Activated effector memory CD4-positive, alpha-beta T cell treated with anti-CD3 and anti-CD28 coated beads, Interleukin-2, amount 50 U/mL, for 16 hours (primary cell): ENCODE measurements at places on chromosomes 3 and 15.
A peak's percentile ranks its signal among the peaks of the same experiment; 100 is the strongest.

DNA sequence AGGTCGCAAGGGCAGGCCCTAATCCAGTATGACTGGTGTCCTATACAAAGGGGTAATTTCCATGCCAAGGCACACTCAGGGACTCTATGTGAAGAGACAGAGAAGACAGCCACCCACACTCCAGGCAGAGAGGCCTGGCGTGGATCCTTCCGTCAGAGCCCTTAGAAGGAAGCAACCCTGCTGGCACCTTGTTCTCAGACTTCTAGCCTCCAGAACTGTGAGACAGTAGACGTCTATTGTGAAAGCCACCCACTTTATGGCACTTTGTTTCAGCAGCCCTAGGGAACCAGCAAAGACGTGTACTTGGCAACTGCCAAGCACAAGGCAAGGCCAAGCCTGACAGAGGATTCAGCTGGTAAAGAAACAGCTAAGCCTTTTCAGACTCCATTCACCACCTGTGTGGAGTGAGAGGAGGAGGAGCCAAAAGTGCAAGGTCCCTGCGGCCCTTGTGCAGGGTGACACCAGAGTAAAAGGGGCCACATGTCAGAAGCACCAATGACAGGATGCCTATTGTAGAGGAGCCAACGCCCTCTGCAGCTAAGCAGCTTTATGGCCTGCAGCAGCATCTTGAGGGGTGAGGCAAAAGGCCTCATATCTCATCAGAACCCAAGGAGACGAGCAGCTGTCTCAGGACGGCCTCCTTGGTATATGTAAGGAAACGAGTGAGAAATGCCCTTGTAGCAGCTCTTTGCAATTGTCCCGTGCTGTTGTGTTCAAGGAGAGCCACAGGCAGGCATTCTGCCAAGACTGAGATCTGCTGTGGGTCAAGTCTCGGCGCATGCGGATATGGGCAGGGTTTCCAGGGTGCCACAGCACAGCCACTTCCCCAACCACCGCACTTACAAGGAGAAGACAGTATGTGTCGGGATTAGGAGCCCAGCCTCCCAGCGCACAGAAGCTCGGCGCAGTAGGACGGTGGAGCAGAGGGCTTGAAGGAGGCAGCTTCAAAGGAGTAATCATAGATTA is 121.5 kb upstream of the LIPC start:
- DNase-seq = no peak

DNA sequence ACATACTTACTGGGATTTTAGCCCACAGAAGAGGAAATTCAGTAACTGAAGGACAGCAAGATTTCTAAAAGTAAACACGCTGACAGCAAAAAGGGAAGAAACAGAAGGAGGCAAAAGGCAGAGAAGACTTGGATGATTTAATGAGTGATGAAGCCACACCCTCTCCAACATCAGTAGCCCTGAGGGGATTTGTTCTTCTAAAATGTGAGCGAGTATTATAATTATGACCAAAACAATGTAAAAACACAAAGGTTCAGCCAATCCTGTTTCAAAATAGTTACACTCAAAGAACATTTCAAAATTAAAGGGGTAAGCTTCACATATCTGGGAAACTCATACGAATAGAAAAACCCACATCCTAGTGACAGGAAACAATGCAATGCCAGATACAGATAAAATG is 25.0 kb downstream of the MCCC1 start:
- DNase-seq = no peak

DNA sequence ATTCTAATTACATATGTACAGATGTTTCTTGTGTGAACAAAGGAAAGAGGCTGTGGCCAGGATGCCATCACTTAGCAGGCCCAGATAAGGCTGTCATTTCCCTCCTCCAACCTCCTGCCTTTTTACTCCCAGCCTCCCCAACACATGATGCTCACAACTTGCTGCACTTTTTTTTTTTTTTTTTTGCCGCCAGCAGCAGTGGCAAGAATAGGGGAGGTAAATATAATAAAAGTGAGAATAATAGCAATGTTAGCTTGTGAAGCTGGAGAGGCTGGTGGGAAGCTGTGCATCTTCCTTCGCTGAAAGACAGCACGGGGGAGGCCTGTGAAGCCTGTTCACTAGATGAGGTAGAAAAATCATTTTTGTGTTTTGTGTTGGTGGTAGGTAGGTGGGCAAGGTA is 42.5 kb upstream of the MYO5C start:
- DNase-seq = no peak

GRCh38 chr15:100169615-100170290 is 172.0 kb downstream of the ADAMTS17 start:
- no peak for DNase-seq

- no peak for DNase-seq
These were observed 240.4 kb downstream of the RBMS3 start for GRCh38 chr3:29521293-29521692.

GRCh38 chr3:119571230-119571629 is 8.1 kb upstream of the ADPRH start:
- DNase-seq = no peak

DNA sequence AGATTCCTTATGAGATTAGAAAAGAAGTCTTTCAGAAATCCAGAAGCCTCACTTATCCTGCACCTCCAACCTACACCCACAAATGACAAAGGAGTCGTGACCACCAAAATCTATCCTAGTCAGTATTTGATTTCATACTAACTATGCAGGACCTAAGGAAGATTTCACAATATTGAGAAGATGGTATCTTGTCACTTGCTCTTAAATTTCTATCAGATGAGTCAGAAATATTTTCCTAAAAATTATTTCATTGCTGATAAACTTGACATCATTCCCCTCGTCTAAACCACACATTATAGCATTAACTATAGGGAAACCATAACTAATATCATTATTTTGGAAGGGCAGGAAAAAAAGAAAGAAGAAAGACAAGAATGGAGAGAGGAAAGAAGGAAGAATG is 138.0 kb upstream of the THBS1 start:
- no peak for DNase-seq

DNA sequence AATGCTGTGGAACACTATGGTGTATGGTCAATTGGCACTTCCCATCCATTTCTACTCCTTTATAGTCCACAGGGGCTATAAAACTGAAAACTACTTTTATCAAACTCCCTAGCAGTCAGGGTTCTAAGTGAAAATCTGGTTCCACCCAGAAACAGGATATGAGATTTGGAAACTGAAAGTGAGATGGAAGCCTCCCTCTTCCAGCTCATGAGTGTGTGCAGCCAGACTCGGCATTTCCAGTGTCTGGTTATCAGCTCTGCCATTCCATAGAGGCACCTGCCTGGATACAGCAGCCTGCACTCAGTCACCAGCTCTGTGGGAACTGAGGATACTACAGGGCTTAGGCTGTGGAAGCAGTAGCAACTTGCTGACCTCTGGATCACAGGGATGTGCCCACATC is 14.7 kb upstream of the PLA2G4F start:
- DNase-seq = no peak

- no peak for DNase-seq
These were observed 35.4 kb downstream of the SV2B start for GRCh38 chr15:91135201-91136130.

DNA sequence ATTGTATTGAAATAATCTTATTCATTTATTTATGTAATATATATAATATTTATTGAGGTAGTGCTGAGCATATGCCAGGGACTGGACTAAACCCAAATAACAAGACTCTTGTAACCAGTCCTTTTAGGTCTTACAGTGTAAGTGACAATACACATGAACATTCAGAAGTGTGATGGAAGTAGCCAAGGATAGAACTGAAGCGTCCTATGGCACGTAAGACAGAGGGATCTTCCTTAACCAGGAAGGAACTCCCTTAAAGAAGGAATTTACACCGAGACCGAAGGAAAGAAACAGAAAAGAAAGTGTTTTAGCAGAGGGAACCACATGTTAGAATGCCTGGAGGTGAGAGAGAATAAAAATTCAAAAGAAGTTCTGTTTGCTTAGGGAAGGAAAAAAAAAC is 23.6 kb upstream of the CLDN1 start:
- DNase-seq = no peak

GRCh38 chr3:149501524-149501923 is 27.0 kb downstream of the TM4SF4 start:
- DNase-seq = no peak

DNA sequence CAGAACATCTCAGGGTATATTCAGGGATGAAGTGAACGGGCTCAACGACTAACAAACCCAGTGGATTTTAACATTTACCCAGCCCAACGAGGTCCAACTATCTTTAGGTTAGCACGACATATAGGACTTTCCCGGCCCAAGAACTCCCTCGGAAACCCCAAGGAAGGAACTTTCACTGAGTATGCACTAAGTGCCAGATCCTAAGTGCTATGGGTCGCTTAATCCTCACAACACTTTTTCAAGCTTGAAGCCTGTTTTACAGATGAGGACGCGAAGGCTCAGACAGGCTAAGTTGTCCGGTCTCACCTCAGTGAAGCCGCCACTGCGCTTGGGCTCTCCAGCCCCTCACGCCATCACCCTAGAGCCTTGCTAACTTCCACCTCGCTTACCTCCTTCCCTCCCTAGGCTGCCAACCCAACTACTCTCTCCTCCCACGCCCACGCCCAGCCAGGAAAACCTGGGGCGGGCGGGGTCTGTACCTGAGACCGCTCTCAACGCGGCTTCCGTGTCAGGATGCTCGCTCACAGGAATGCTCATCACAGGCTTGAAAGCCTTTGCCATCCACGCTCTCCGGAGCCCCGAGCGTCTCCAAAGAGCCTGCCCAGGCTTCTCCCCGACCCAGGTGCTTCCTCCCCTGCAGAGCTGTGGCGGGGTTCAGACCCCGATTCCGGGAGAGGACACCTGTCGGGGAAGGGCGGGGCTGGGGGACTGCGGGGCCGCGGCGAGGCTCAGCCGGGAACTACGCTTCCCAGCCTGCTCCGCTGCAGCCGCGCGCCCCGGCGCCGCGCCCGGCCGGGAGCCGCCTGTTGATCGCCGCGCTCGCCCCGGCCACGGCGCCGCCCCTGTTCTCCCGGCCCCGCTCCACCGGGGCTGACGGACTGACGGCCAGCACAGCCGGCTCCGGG is at the start of gene TMOD2:
TMOD2 (plus strand) TSS at position 806 of the 905 bp plus-strand sequence. CDS start 14,845 bp downstream, outside the sequence.
- peak; percentile 79 for DNase-seq

GRCh38 chr3:40020689-40021088 is 211.3 kb downstream of the MYRIP start:
- no peak for DNase-seq
